ENCODE measurements at places on chromosomes 1 and 21.

DNA sequence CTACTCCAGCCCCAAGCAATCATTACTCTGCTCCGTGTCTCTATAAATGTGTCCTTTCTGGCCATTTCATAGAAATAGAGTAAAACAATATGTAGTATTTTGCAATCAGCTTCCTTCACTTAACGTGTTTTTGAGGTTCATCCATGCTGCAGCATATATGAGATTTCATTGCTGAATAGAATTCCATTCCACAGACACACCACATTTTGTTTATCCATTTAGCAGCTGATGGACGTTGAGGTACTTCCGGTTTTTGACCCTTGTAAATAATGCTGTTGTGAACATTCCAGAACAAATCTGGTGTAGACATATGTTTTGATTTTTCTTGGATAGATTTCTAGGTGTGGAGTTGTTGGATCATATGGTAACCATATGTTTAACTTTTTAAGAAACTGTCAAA lies 30.7 kb downstream of the ADAM30 start:
- no peak for DNase-seq

GRCh38 chr1:182855911-182856310 lies 16.8 kb downstream of the DHX9 start:
- no peak for DNase-seq

DNA sequence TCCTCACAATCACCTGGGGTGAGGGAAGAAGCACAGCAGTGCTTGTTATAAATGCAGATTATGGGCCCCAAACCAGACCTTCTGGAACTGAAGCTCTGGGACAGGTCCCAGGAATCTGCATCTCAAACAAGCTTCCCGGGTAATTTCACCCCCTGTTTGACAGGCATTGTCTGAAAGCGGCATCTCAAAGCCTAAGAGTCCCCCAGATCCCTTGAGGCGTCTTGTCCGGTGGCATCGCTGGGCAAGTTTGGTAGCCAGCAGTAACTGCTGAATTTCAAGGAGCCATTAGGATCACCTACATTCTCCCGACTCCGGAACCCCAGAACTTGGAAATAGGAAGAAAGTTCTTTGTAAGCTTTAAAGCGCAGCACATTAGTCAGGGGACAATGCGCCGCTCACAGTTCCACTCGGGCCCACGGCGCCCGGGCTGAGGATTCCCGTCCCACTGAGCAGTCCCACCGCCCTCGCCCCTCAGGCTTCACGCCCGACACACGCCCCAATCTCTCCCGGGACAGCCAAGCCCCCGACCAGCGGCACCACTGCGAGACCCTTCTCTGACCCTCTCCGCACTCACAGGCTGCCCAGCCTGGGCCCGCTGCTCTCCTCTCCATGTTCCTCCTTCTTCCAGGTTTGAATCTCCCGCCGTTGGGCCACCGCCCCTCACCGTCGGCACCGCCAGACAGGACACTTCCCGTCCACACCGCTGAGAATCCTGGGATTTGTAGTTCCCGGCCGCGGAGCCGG lies at the start of gene IQGAP3:
Gene IQGAP3, minus strand, starts transcription at position 647 of the 744 bp plus-strand sequence. Its CDS starts 36 bp downstream, at position 611.
- no peak for DNase-seq

- DNase-seq, result no peak
These were observed 69.0 kb downstream of the UBIAD1 start for GRCh38 chr1:11341901-11342552.

DNA sequence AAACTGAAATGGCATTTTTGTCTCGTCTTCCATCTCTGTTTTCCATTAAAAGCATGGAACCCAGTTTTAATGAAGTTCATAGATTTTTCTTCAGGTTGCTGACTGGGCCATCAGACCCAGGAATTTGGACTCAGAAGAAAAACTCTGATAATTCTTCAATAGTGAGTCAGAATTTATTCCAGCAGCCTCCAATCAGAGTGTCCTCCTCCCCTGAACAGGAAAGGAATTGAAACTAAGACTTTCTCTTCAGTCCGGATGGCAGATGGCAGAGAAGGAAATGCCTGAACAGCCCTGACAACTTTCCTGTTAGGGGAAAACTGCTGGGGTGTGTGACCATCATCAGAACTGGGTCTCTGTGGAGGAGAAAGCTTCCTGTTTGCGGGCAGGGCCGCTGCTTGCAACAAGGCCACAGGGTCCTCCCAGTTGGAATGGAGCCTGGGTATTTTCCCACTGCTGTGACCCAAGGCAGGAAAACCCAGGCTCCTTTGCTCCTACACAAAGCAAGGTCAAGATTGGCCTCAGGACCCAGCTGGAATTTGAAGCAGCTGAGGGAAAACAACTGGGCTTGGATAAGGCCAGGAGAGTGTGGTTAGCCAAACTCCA lies 20.7 kb downstream of the CD34 start:
- no peak for DNase-seq

- DNase-seq, result no peak
These were observed 57.4 kb downstream of the BRINP2 start for GRCh38 chr1:177227978-177228692.

DNA sequence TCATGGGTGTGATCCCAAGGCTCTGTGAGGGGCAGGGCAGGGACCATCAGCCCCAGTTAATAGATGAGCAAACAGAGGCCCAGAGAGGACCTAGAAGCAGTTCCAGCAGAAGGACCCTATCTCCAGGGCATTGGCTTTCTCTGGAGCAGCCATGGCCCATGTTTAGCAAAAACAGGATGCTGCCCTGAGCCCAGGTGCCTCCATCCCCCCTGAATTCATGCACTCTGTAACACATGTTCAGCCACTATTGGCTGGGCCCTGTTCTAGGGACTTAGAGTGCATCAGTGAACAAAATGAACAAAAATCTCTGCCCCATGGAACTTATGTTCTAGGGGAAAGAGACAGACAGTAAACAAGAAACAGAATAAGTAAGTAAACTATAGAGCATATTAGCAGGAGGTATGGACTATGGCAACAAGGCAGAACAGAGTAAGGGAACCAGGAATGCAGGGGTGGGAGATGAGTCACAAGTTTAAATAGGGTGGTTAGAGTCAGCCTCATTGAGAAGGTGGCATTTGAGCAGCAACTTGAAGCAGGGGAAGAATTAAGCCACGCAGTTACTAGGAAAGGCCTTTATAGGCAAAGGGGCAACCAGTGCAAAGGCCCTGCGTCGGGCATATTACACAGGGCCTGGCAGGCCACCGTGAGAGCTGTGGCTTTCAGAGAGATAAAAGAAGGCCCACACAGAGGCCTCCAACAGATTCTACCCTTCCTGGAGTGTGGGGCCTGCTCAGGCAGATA lies 185.9 kb upstream of the EDN2 start:
- no peak for DNase-seq

GRCh38 chr1:244409701-244410100 lies 42.0 kb downstream of the ADSS2 start:
- DNase-seq, result no peak

DNA sequence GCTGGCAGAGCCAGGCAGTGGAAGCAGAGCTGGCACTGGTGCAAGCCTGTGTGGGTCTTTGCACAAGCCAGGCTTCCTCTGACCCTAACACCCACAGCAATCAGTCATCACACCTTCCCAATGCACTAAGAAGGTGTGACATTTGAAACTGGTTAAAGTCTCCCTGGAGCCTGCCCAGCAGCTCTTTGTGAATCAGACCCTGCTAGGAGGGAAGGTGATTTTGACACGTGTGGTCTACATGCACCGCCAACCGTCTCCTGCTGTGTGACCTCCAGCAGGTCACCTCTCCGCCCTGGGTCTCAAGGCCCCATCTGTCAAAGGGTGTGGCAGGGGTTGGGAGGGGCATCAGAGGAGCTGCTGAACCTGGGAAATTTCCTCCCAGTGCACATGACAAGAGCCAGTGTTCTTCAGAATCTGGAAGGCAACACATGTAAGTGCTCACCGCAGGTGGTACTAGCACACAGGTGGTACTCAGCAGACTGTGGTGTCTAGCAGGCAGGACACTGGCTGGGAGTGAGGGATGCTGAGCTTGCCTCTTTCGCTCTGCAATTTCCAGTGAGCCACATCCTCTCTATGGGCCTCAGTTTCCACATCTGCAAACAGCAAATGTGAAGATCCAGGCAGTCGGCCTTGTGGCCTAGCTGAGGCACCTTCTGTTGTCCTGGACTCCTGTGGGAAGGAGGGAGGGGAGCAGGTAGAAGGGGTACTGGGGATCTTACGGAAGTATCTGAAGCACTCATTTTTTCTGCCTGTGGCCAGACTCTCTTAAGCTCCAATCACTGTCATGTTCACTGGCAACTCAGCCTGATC lies 123.2 kb downstream of the DMRTB1 start:
- DNase-seq, result no peak

GRCh38 chr1:153792631-153793041 lies 17.4 kb downstream of the SLC27A3 start:
- DNase-seq, result no peak

DNA sequence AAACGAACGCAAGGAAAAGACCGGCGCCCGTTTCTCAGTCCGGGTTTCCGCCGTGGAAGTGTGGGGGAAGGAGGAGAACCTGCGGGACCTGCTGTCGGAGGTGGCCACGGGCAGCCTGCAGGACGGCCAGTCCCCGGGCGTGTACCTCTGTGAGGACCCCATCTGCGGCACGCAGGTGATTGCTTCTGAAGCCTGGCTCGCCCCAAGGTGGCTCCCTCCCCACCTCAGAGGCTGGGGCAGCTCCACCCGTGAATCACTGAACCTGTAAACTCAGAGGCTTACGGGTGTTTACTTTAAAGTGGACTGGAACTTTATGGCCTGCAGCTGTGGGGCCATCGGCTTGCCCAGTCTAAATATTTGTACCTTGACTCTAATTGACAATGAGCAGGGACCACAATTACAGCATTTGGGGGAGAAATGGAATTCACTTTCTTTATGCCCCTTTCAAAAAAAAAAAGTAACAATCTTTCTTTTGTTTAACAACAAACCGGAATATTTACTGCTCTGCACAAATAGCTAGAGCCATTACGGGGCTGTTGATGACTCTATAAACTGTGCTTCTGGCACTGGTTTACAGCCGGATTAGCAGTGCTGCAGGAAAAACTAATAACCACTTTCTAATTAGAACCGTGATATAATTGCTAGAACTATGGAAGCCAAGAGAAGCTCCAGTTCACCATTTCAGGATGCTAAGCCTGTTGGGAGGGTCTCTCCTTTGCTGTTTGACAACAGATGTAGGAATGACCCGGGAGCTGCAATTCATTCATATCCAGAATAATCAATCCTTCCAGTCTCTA lies 454.8 kb downstream of the KIF26B start:
- no peak for DNase-seq

GRCh38 chr1:68314151-68314780 lies 81.9 kb upstream of the WLS start:
- no peak for DNase-seq

DNA sequence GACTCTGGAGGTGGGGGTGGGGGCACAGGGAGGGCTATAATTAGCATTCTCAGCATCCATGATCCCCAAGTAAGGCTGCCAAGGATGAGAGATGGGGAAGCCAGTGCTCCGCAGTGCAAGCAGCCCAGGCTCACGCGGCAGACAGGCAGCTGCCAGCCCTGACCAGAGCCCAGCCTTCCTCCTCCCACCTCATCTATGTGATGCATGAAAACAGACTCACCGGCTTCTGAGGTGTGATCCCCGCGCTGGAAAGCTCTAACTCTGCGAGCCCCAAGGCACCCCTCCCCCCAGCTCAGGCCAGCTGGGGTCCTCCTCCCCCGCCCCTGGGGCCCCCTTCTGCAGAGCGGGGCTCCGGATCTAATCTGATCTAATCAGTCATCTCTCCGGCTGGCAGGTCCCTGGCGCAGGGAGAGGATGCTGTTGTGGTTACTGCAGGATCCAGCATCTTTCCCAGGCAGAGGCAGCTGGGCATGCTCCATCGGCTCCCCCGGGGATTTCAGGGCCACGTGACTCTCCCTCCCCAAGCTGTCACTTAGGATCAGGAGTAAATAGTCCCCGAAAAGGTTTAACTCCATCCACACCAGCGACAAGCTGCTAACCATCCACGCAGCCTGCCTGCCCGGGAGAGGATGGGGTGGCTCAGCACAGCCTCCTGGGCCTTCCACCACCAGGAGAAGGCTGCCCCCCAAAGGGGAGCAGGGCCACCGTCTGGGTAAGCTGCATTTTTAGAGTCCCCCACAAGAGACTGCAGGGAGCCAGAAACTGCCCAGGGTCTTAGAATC lies at the start of gene PLEKHA6:
Gene PLEKHA6, minus strand, starts transcription at position 456 of the 782 bp plus-strand sequence. CDS start 86,202 bp downstream, outside the sequence.
- DNase-seq, result no peak

DNA sequence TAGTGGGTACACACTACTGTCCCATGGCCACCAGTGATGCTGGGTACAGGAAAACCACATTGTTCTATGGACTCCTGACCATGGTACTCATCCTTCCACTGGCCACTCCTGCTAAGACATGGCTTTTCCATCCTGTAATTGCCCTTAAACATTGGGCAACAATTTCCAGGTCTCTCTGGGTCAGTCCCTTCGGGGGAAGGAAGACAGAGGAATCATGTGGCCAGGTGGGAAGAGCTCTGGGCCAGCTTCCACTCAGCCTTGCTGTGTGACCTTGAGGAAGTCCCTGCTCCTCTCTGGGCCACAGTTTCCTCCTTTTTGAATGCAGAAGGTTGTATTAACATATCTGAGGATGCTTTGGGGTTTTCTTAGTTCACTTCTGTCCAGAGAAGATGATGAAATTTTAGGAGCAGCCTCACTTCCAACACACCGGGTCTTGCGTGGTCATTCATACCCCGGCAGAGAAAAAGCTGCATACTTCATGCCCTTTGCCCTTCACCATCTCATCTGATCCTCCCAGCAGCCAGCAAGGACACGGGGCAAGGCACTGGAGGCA lies 50.8 kb downstream of the SRRM1 start:
- no peak for DNase-seq

DNA sequence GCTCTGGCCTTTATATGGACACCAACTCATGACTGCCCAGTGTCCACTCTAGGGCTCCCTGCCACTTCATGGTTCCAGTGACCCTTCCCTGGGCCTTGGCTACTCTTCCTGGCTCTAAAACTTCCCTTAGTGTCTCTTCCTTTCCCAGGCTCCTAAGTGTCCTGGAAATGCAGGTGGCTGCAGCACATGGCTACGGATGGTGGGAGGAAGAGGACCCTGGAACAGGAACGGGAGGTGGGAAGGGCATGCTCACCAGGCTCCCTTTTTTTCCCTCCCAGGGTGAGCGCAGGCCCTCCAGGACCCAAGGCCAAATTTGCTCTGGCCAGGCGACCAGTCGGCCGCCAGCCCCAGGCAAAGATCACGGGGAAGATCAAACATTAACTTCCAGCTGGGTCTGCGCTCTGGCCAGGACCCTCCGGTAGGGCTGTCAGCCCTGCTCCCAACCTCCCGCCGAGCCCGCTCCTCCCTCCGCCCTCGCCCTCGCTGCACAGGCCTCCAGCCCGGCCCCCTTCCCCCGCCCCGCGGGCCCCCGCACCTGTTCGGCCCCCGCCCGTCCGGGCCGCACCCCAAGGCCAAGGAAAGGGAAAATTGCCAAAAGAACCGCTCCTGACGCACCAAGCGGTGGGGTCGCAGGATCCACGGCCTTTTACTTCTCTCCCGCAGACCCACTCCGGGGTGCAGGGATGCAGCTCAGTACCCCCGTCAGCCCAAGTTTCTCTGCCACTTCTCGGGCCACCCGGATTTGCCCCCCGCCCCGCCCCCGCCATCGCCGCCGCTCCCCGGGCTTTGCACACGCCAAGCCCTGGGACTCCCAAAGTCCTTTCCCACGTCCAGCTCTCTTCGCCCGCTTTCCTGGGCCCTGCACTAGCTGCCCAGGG lies 894 bp downstream of the TCEA3 start:
- DNase-seq, result no peak

- no peak for DNase-seq
These were observed 423.5 kb downstream of the OMA1 start for GRCh38 chr1:58123051-58123450.
